ENCODE measurements at places on chromosomes 7 and 10.

DNA sequence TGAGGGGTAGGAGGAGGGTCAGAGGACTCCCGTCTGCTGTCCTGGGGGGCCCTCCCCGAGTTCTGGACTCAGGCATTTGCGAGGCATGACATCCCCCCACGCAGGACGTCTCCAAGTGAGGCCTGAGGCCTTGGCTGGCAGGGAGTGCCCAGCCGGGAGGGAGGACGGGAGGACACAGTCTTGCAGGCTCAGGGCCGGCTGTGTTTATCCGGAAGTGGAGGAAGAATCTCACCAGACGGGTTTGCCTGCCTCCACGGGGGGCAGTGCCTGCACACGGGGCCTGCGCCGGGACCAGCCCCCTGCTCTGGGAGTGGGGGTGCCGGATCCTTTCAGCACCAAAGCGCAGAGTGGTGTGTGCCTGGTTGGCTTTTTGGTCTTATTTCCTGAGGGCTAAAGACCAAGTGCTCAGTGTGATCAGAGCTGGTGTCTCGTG is 10.9 kb downstream of the PWWP2B start:
- no peak for DNase-seq

DNA sequence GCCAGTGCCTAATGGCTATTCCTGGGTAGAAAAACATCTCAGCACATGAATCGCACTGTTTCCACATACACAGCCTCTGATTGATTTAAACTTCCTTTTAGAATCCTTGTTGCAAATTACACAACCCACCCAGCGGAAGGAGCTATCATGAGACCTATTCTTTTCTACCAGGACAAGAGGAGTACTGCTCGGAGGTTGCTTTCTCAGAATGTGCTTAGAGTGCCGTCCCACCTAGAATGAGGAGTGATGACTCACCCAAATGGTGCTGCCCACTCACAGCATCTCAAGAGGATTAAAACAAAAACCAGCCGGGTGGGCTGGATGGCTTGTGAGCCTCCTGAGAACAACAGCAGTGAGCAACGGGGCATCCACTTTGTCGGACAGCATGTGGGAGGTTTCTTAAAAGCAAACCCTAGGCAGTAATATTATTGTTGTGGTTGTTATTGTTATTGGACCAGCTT is 128.9 kb downstream of the DGKI start:
- no peak for DNase-seq

GRCh38 chr7:135466442-135467206 is 43.3 kb downstream of the CNOT4 start:
- DNase-seq: no peak

DNA sequence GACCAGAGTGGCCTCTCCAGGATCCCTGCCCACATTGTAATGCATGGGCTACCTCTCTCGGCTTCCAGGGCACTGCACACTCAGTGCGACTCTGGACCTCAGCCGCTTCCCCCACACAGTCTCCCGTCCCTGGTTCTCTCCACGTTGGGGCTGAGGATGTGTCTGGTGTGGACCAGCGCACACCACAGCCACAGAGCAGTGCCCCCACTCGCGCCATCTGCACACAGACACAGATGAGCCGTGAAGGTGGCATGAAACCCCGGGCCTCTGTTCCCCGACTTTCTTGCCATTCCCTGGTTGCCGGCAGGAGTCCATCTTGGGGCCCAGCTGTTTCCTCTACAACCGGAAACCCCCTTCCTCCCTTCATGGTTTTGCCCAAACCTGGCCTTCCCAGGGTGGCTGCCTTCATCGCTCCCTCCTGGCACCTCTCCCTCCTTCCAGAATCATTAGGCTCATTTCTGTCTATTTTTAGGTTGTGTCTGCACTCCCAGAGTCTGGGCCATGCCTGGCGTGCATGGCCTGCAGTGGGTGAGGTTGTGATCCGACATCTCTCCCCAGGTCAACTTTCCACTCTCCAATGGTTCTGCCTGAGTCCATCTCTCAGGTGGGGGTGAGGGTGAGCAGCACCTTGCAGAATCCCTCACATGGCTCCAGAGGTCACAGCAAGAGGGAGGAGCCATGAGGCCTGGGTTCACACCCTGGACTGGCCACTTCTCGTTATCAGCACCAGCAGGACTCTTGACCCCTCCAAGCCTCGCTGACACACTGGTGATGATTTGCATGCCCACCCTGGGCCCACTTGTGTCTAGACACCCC is 10.1 kb downstream of the RASGEF1A start:
- no peak for DNase-seq

DNA sequence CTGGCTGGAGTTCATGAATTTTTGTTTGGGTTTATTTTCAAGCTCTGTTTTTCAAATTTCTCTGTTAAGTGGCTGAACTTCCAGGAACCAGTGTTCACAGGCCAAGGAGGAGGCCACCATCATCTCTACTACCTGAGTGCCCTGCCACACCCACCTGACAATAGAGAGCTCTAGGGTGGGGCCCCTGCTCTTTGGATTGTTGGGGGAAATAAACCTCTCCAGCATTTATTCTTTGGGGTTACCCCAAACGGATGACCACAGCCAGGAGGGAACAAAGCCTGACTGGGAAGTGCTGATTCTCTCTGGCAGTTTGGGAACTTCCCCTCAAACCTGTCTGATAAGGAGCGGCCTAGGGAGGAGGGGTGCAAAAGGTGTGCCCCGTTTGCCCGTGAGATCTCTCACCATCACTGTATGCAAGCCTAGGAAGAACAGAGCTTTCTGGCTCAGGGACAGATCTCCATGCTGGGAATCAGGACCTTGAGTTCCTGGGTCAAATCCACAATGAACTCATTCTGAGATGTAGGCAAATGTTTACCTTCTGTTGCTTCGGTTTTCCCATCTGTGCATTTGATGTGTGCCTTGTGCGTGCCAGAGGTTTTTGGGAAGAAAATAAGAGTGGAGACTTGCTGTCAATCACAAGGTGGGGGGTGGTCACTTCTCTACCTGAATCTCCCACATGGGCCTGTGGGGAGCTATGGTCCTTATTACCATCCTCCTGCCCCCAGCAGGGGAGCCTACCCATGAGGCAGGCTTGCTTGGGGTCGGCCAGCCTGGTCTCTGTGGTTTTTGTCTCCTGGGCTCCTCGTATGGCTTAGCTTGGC is 27.7 kb upstream of the PDCD4 start:
- DNase-seq: no peak

GRCh38 chr7:90599892-90600555 is 3.9 kb downstream of the CDK14 start:
- no peak for DNase-seq

DNA sequence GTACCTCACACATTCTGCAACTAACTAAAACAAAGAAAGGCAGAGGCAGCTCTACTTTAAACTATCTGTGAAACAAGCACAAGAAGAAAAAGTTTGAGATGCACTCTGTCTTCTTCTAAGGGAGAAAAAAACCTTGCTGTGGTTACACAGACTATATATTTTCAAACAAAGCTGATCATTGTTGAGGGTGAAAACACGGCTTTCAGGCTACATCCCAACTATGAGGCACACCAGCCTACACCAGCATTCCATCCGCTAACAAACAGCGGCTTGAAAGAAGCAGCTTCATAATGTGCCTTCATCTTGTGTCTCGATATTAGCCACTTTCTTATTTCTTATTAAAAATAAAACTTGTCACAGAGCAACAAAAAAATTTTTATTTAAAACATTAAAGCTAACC is 79.1 kb downstream of the USP6NL start:
- DNase-seq: no peak

DNA sequence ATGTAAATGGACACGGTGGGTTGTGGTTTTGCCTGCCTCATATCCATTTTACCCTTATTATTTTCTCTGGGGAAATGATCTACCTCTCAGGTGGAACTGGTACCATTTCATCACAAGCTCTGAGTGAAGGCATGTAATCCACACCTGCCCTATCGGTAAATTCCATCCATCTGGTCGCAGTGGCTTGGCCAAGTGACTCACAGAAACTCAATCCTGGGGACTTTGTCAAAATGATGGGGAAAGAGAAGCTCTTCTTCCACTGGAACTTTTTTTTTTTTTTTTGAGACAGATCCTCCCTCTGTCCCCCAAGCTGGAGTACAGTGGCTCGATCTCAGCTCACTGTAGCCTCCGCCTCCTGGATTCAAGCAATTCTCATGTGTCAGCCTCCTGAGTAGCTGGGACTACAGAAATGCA is 48.2 kb upstream of the ANKRD1 start:
- no peak for DNase-seq

- DNase-seq: no peak
These were observed 569.4 kb downstream of the PTPRN2 start for GRCh38 chr7:158018098-158018762.

GRCh38 chr10:6726924-6727323 is 146.8 kb upstream of the PRKCQ start:
- DNase-seq: no peak

- DNase-seq: no peak
These were observed 46.4 kb downstream of the ANK3 start for GRCh38 chr10:60343254-60343653.

- no peak for DNase-seq
These were observed 25.8 kb downstream of the MET start for GRCh38 chr7:116697761-116698160.

DNA sequence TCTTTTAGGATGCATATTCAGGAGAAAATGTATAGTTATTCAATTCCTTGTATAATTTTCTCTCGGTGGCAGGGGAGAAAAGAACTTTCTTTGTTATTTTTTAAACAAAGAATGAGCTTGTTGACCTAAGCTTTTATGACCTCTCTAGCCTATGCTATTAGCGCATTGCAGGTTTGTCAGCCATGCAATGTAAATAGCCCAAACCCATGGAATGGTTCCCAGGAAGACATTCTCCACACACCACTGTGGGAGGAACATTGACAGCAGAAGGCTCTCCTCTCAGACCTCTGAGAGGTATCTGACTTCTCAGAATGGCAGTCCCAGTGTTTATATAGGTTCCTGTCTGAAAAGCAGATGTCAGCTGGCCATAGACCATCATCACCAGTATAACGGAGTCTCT is 19.6 kb upstream of the AGBL3 start:
- no peak for DNase-seq

- no peak for DNase-seq
These were observed 230.2 kb upstream of the HPS1 start for GRCh38 chr10:98676895-98677294.

GRCh38 chr10:103696411-103697145 is 158.8 kb downstream of the SH3PXD2A start:
- DNase-seq: peak; percentile 87

DNA sequence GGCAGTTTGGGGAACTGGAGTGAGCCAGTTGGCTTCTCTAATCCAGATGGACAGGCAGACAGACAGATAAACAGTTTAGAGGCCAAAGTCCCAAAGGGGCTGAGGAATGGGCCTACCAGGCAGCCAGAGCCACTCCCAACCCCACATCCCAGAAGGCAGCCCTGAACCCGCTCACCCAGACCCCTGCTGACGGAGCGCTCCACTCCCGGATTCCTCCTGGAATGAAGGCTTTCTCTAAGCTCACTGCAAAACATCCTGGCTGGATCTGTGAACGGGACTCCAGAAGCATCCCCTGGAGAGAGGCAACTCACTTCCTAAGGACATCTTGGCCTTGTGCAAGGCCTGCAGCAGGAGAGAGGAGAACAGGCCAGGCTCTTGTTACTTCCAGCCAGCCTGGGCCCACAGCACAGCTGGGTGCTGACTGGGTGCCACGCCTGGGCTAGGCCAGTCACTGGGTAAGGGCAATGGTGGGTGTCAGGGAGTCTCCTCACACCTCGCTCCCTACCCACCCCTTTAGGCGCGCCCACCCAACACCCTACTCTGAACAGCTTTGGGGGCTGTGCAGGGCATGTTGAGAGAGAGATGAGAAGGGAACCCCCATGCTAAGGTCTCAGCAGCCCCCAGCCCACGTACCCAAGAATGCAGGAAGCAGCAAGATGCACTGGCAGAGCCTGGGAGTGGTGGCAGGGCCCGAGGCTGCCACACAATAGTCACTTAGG is 168.6 kb upstream of the ZMIZ1 start:
- no peak for DNase-seq

GRCh38 chr7:128242661-128243060 is 1.6 kb downstream of the LEP start:
- no peak for DNase-seq

DNA sequence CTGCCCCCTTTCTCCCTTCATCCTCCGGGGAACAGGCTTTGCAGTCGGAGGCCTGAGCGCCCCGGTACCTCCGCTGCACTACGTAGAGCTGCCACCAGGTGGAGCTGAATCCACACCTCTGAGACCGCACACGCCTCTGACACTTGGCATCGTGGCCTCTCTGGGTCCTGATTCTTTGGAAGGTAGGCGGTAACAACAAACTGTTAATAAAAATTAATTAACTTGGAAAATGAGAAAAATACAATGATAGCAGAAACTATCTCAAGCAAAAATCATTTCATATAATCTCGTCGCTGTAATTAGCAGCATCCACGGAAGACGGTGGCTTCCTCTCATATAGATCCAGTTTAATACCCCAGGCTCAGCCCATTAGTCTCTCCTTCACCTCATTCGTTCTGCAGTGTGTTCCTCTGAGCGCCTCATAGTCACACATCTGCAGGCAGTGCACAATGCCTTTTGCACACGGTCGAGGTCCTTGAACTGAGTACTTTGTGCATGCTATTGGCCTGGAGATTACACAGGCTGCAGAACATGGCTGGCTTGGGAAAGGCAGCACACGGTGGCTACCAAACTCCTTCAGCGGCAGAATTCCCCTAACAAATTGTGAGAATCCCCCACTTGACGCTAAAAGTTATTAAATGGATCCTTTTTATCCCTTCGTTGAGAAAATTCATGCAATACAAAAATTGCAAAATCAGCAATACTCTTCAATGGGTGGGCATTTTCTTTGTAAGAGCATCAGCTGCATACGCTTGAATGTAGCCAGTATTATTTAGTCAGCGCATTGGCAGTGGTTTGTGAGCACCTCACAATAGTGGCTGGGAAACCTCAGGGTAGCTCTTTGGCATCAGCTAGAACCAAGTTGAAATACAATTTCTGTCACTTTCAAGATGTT is 18.7 kb downstream of the OR9A2 start:
- DNase-seq: peak; percentile 33

- DNase-seq: no peak
These were observed 73.9 kb downstream of the KCNMA1 start for GRCh38 chr10:77563638-77564270.

DNA sequence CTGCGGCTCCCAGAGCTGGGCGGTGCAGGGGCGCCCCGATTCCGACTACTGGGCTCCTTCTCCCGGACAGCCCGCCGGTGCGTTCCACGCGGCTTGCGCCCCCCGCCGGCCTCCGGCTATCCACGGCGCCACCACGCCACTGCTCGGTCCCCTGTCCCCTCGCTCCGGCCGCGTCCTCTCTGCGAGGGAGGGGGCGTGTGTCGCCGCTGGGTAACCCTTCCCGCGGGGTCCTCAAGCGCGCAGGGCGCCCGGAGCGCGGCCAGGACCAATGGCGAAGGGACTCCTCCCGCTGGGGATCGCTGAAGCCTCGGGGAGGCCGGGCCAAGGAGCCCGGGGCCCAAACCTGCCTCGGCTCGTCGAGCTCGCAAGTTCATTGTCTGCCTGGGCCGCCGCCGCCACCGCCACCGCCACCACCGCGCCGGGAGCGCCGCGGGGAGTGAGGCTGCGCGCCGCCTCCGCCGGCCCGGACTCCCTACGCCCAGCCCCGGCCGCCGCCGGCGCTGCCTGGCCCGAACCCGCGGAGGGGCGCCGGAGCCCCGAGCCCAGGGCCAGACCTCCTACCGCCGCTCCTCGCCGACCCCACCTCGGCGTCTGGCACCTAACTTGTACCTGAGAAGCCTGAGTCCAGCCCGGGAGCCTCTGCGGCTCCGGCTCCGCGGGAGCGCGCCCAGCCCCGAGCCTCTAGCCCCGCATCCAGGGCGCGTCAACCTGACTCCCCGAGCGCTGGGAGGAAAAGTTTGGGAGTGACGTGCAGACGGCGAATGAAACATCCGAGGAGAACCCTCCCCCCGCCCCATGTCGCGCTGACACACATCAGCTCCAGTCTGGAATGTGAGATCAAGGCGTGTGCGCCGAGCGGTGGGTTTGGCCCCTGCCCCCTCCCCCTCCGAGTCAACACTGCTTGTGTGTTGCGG is at the start of gene CHST15:
Gene CHST15, minus strand, starts transcription at position 739 of the 914 bp plus-strand sequence. CDS start 47,386 bp downstream, outside the sequence.
- peak; percentile 36 for DNase-seq
